ENCODE measurements at places on chromosomes 13 and 19. TPM values are rescaled to one million over a fixed set of nuclear protein-coding genes. Genes with fewer than 3 reads are reported as not detected.

DNA sequence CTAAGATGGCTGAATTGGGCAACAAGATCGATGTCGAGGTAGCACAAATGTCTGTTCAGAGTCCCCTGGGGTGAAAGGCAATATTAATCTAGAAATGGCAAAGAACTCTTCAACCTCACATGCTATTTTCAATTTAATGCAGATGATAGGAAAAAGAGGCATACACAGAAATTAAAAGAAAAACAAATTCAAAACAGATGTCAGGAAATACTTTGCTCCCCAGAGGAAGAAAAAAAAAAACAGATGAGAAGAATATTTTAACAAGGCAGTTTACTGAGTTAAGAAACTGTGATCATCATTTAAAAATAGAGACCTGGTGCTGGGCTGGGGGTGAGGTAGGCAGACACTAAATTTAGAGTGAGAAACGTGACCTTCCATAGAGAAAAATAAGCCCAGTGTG lies 421.9 kb upstream of the ARGLU1 start:
- ATAC-seq, result no peak
- H3K4me1 ChIP-seq, result peaks cover 8% of the 10 kb centered on the region
- H3K27me3 ChIP-seq, result no peaks in the 10 kb centered on the region
- no peaks in the 10 kb centered on the region for H3K36me3 ChIP-seq
- H3K4me3 ChIP-seq, result no peak overlapping the region
- no peak overlapping the region for H3K27ac ChIP-seq

GRCh38 chr19:44626048-44626624 lies 12.8 kb downstream of the IGSF23 start:
- no peaks in the 10 kb centered on the region for H3K4me1 ChIP-seq
- peak; percentile 75 for ATAC-seq
- H3K4me3 ChIP-seq, result no peak overlapping the region
- no peaks in the 10 kb centered on the region for H3K27me3 ChIP-seq
- H3K27ac ChIP-seq, result no peak overlapping the region

Gene PLPP2
- total RNA-seq, result 4.2 TPM

- no peak for ATAC-seq
- peaks cover 22% of the 10 kb centered on the region for H3K4me1 ChIP-seq
- peak overlapping the region; percentile 80 for H3K27ac ChIP-seq
- H3K27me3 ChIP-seq, result no peaks in the 10 kb centered on the region
Measured at GRCh38 chr13:46654951-46655350, 102.0 kb downstream of the LRCH1 start.

DNA sequence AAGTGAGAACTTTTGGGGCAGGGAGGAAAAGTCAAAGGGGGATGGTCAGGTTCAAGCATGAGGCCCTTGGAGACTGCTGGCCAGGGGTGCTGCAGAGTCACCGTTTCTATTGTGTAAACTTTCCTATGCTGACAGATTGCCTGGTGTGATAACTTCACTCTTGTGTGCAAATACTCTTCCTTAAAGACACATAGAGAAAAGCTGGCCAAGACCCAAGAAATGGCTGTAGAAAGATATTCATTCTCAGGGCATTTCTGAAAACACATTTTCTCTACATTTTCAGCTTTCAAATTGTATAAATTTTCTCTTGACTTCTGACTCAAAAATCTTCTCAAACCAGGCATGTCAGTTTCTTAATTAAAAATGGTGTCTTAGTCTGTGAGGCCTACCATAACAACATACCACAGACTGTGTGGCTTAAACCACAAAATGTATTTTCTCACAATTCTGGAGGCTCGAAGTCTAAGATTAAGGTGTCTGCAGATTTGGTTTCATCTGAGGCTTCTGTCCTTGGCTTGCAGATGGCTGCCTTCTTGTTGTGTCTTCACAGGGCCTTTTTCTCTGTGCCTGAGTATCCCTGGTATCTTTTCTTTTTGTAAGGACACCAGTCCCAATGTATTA lies 304.5 kb downstream of the KCNRG start:
- no peak for ATAC-seq
- H3K4me1 ChIP-seq, result no peaks in the 10 kb centered on the region
- no peak overlapping the region for H3K27ac ChIP-seq
- no peaks in the 10 kb centered on the region for H3K36me3 ChIP-seq

Gene RETN
- not detected for total RNA-seq

GRCh38 chr13:94315188-94315587 lies 164.3 kb downstream of the DCT start:
- H3K27ac ChIP-seq, result no peak overlapping the region
- no peaks in the 10 kb centered on the region for H3K27me3 ChIP-seq
- no peak overlapping the region for H3K4me3 ChIP-seq
- no peaks in the 10 kb centered on the region for H3K4me1 ChIP-seq
- no peaks in the 10 kb centered on the region for H3K36me3 ChIP-seq
- no peak for ATAC-seq

GRCh38 chr19:5987077-5987818 lies 9.3 kb upstream of the RANBP3 start:
- H3K27me3 ChIP-seq, result no peaks in the 10 kb centered on the region
- H3K4me3 ChIP-seq, result peak overlapping the region; percentile 41
- peak overlapping the region; percentile 47 for H3K27ac ChIP-seq
- H3K36me3 ChIP-seq, result peaks cover 8% of the 10 kb centered on the region
- H3K4me1 ChIP-seq, result no peaks in the 10 kb centered on the region

DNA sequence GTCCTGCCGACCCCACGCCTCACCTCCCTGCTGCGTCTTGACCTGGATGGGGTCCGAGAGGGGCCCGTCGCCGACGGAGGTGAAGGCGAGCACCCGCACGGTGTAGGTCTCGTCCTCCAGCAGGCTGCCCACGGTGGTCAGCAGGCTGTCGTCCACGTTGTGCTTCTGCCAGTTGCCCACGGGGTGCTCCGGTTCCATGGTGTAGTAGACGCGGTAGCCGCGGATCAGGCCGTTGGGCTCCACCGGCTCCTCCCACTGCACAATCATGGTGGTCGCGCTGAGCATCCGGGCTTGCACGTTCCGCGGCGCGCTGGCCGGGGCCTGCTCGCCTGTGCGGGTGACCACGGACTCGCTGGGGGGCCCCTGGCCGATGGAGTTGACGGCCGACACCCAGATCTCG lies 96.7 kb downstream of the PTPRS start:
- no peak for ATAC-seq
- H3K27me3 ChIP-seq, result no peaks in the 10 kb centered on the region
- H3K36me3 ChIP-seq, result peaks cover 93% of the 10 kb centered on the region
- H3K27ac ChIP-seq, result no peak overlapping the region

GRCh38 chr13:76890021-76890420 lies 3.8 kb upstream of the KCTD12 start:
- H3K4me3 ChIP-seq, result no peak overlapping the region
- H3K27ac ChIP-seq, result no peak overlapping the region
- no peak for ATAC-seq

Gene FXYD1
- 140 TPM for total RNA-seq

Gene TMEM150B
- not detected for total RNA-seq

DNA sequence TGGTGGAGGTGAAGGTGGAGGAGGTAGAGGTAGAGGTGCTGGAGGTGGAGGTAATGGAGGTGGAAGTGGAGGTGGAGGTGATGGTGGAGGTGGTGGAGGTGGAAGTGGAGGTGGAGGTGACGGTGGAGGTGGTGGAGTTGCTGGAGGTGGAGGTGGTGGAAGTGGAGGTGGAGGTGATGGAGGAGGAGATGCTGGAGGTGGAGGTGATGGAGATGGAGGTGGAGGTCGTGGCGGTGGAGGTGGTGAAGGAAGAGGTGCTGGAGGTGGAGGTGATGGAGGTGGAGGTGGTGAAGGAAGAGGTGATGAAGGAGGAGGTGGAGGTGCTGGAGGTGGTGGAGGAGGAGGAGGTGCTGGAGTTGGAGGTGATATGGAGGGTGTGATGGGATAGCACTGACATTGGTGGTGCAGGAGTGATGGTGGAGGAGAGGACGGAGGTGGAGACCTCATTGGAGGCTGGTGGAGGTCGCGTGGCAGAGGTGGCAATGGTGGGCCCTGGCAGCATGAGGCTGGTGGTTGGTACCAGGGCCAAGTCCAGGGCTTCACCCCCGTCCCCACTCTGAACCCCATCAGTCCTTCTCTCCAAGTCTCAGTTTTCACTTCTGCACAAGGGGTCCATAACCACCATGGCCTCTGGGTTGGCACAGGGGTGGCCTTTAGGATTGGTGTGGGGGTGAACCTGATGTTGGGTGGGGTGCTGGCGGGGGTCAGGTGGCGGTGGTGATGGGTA lies 15.8 kb downstream of the ONECUT3 start:
- no peak overlapping the region for H3K4me3 ChIP-seq
- H3K36me3 ChIP-seq, result no peaks in the 10 kb centered on the region
- no peak overlapping the region for H3K27ac ChIP-seq

Gene CGB7
- not detected for total RNA-seq

Gene GSX1
- not detected for total RNA-seq

- H3K27ac ChIP-seq, result no peak overlapping the region
- no peaks in the 10 kb centered on the region for H3K4me1 ChIP-seq
- H3K36me3 ChIP-seq, result no peaks in the 10 kb centered on the region
- no peak for ATAC-seq
- H3K4me3 ChIP-seq, result no peak overlapping the region
- H3K27me3 ChIP-seq, result no peaks in the 10 kb centered on the region
Measured at GRCh38 chr13:84290386-84290785, 408.1 kb upstream of the SLITRK1 start.

DNA sequence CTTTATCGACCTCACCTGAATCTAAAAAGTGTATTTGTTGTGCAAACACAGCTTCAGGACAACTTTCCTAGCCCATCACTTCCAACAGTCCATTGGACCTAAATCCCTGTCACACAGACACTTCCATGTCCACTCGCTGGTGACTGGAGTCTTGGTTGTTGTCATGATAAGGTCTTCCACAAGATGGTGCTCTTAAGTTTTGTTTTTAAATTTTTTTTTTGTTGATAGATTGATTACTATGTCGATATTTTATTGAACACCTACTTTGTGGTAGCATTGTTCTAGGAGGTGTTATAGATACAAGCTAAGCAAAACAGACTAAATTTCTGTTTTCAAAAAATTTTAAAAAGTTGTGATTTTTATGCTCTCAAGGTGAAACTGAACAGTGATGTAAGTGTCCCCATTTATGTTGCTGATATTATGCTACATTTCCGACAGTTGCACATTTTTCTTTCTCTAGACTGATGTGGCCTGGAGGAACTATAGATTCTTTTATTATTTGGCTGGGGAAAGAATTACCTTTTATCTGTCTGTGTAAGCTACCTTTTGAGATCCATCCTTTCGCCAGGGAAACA lies 8.1 kb upstream of the ERICH6B start:
- H3K36me3 ChIP-seq, result no peaks in the 10 kb centered on the region
- no peak overlapping the region for H3K4me3 ChIP-seq
- ATAC-seq, result no peak
- no peaks in the 10 kb centered on the region for H3K4me1 ChIP-seq
- no peak overlapping the region for H3K27ac ChIP-seq

DNA sequence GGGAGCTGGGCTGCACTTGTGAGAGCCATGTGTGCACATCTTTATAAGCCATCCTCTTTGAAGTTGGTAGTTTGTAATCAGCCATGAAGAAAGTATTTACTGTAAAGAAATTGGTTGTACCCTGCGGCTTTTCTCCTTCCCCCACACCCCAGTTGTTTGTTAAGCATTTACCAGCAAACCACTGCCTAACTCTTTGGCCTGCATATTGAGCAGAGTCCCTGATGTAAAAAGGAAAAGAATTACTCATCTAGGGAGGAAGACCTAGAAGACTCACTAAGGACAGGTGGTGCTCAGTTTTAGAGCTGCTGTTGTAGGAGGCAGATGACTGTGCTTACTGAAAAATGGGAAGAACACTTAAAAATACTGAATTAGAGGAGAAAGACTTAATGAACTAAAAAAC lies 245.3 kb downstream of the PCCA start:
- no peak overlapping the region for H3K4me3 ChIP-seq
- no peak for ATAC-seq
- no peak overlapping the region for H3K27ac ChIP-seq
- peaks cover 50% of the 10 kb centered on the region for H3K36me3 ChIP-seq
- no peaks in the 10 kb centered on the region for H3K27me3 ChIP-seq

DNA sequence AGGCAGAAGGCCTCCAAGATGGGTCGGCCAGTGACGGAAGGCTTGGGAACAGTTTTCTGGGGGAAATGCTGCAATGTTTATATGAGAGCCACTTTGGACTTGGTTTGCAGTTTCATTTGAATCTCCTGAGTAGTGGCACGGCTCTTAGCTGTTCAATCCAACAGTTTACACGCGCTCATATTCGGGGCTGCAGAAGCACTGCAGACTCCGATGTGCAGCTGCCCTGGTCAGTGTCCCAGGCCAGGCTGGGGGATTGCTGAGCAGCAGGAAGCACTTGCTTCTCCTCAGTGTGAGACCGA lies 31.7 kb downstream of the CEBPG start:
- peak; percentile 14 for ATAC-seq
- peaks cover 48% of the 10 kb centered on the region for H3K36me3 ChIP-seq
- H3K27me3 ChIP-seq, result no peaks in the 10 kb centered on the region
- peaks cover 3% of the 10 kb centered on the region for H3K4me1 ChIP-seq
- no peak overlapping the region for H3K4me3 ChIP-seq

Gene ZNF543
- total RNA-seq, result 11.7 TPM

Gene PRR19
- total RNA-seq, result 0.93 TPM

Gene ICAM3
- total RNA-seq, result 9.3 TPM

Gene MCF2L
- total RNA-seq, result 34.8 TPM

- H3K27ac ChIP-seq, result no peak overlapping the region
- H3K4me1 ChIP-seq, result no peaks in the 10 kb centered on the region
- ATAC-seq, result no peak
- H3K36me3 ChIP-seq, result no peaks in the 10 kb centered on the region
Measured at GRCh38 chr13:108560093-108560492, 69.3 kb upstream of the MYO16 start.

- no peaks in the 10 kb centered on the region for H3K27me3 ChIP-seq
- H3K4me1 ChIP-seq, result peaks cover 76% of the 10 kb centered on the region
- peak overlapping the region; percentile 99 for H3K27ac ChIP-seq
- peak overlapping the region; percentile 91 for H3K4me3 ChIP-seq
- H3K36me3 ChIP-seq, result no peaks in the 10 kb centered on the region
- peak; percentile 33 for ATAC-seq
Measured at GRCh38 chr13:48236528-48237353, 3.7 kb downstream of the ITM2B start.

GRCh38 chr13:32530841-32531253 lies 7.7 kb downstream of the N4BP2L2 start:
- peaks cover 17% of the 10 kb centered on the region for H3K4me1 ChIP-seq
- peak overlapping the region; percentile 48 for H3K27ac ChIP-seq
- peaks cover 5% of the 10 kb centered on the region for H3K36me3 ChIP-seq
- ATAC-seq, result peak; percentile 60

Gene GJB6
- 21.5 TPM for total RNA-seq

- H3K4me3 ChIP-seq, result no peak overlapping the region
- ATAC-seq, result no peak
Measured at GRCh38 chr19:2226051-2226839, 9.9 kb downstream of the PLEKHJ1 start.

GRCh38 chr13:77930430-77930829 lies 11.8 kb upstream of the EDNRB start:
- no peak overlapping the region for H3K4me3 ChIP-seq
- H3K4me1 ChIP-seq, result no peaks in the 10 kb centered on the region
- H3K27ac ChIP-seq, result no peak overlapping the region
- ATAC-seq, result no peak
- no peaks in the 10 kb centered on the region for H3K27me3 ChIP-seq
- no peaks in the 10 kb centered on the region for H3K36me3 ChIP-seq

Gene FSTL3
- total RNA-seq, result 200 TPM

Gene PRR20B
- total RNA-seq, result not detected

Gene VPS36
- 35.7 TPM for total RNA-seq

Gene ZMYM5
- 9.6 TPM for total RNA-seq

Gene ZNF558
- total RNA-seq, result 36.8 TPM

- no peak for ATAC-seq
- no peaks in the 10 kb centered on the region for H3K27me3 ChIP-seq
- H3K36me3 ChIP-seq, result no peaks in the 10 kb centered on the region
- H3K27ac ChIP-seq, result peak overlapping the region; percentile 91
- no peak overlapping the region for H3K4me3 ChIP-seq
Measured at GRCh38 chr19:46718157-46718933, 1.4 kb upstream of the PRKD2 start.

Gene RFPL4AL1
- not detected for total RNA-seq

Gene PIK3R2
- 23.6 TPM for total RNA-seq

GRCh38 chr19:15641901-15642491 lies 1.3 kb downstream of the CYP4F3 start:
- no peaks in the 10 kb centered on the region for H3K36me3 ChIP-seq
- ATAC-seq, result no peak
- peaks cover 22% of the 10 kb centered on the region for H3K27me3 ChIP-seq
- H3K4me1 ChIP-seq, result no peaks in the 10 kb centered on the region

All from gastroesophageal sphincter (tissue), 4 donors.